ENCODE measurements at places on chromosomes 6 and 20. TPM values are rescaled to one million over a fixed set of nuclear protein-coding genes. Genes with fewer than 3 reads are reported as not detected.

The CEP85L gene
- 8.8 TPM for total RNA-seq

The SH3BGRL2 gene
- total RNA-seq: 49.1 TPM

The C6orf163 gene
- total RNA-seq: 5.7 TPM

GRCh38 chr20:1094751-1095150 lies 23.7 kb upstream of the PSMF1 start:
- no peak for DNase-seq

DNA sequence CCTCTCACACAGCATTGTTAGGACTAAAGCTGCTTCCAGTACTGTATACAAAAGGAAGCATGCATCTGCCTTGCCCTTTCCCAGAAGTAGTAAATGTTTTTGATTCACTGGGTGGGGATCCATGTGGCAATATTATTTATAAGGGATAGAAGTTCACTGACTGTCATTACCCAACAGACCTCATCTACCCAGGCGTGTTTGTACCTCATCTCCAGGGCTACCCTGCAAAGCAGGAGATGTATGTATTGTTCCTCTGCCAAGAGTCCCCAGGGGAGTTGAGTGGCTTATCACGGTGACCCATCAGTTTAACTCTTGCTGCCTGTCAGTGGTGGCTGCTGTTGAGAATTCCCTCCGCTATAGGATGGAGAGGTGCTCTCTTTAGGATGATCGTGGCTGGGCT lies 42.5 kb downstream of the SLC24A3 start:
- DNase-seq: no peak

- no peak for DNase-seq
Observed at GRCh38 chr6:152356016-152356415, 281.1 kb downstream of the SYNE1 start.
